Thyroid gland (tissue), 4 donors: ENCODE measurements at places on chromosomes 13 and 19.

GRCh38 chr19:47637550-47637949 lies 28.6 kb downstream of the BICRA start:
- H3K27me3 ChIP-seq = no peaks in the 10 kb centered on the region
- H3K27ac ChIP-seq = no peak overlapping the region
- no peak overlapping the region for H3K4me3 ChIP-seq
- no peaks in the 10 kb centered on the region for H3K4me1 ChIP-seq
- H3K36me3 ChIP-seq = no peaks in the 10 kb centered on the region
- no peak for DNase-seq

DNA sequence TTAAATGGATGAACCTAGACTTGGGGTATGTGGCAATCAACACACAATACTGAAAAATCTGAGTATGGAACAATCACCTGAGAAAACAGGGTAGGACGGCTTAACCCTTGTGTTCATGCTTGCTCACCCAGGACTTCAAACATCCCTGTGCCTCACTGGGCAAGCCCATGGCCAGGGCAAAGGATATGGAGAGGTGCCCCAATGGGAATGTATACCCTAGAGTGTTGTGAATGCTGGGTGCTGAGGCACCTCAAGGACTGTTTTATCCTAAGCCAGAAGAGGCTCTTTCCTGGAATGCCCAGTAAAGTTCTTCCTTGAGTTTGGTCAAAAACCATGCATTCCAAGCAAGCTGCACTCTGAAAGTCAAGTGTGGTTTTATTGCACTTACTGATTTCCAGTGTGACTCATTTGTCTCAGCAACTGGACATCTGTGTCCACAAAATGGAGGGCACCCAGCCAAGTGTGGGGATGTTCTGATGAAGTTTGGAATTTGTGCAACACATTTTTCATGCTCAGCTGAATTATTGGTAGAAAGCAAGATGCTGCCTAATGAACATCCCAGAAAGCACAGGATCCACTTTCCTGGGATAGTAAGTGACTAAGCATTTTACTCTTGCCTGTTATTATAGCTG lies 531.3 kb downstream of the RFC3 start:
- no peaks in the 10 kb centered on the region for H3K27me3 ChIP-seq
- H3K36me3 ChIP-seq = no peaks in the 10 kb centered on the region
- DNase-seq = peak; percentile 77
- H3K27ac ChIP-seq = no peak overlapping the region
- H3K4me3 ChIP-seq = no peak overlapping the region

GRCh38 chr19:9847087-9847671 lies 12.1 kb downstream of the PIN1 start:
- no peak overlapping the region for H3K4me3 ChIP-seq
- DNase-seq = no peak
- H3K27ac ChIP-seq = no peak overlapping the region
- no peaks in the 10 kb centered on the region for H3K4me1 ChIP-seq

GRCh38 chr19:17765069-17765618 lies 13.9 kb downstream of the FCHO1 start:
- no peak overlapping the region for H3K27ac ChIP-seq
- no peak overlapping the region for H3K4me3 ChIP-seq
- DNase-seq = no peak
- H3K4me1 ChIP-seq = peaks cover 3% of the 10 kb centered on the region
- H3K27me3 ChIP-seq = no peaks in the 10 kb centered on the region

DNA sequence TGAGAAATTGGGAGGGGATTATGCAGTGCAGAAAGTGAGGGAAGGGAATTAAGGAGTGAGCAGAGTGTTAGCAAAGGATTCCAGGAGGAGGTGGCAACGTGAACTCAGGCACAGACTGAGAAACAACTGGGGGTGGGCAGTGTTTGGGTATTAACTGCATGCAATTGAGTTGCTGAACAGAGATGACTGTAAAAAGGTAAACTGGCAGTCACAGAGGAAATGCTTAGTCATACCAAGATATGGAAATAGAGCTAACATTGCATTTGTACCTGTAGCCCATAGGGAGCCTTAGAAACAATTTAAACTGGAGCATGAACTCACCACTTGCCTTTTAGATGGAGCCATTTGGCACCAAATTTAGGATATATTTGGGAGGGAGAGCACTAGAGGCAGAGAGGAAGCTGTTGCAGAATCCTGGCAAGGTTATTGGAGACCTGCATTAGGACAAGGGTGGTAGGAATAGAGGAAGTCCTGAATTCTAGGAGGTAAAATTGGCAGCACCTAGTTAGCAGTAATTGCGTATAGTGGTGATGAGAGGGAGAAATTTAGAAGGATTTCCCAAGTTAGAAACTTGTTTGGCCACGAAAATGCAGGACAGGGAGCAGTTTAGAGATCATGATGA lies 100.6 kb upstream of the FRY start:
- H3K36me3 ChIP-seq = no peaks in the 10 kb centered on the region
- peaks cover 7% of the 10 kb centered on the region for H3K4me1 ChIP-seq
- H3K4me3 ChIP-seq = no peak overlapping the region
- no peak for DNase-seq
- H3K27me3 ChIP-seq = no peaks in the 10 kb centered on the region

- DNase-seq = no peak
- no peak overlapping the region for H3K4me3 ChIP-seq
- no peaks in the 10 kb centered on the region for H3K36me3 ChIP-seq
- H3K27me3 ChIP-seq = no peaks in the 10 kb centered on the region
Measured at GRCh38 chr13:43088093-43088511, 64.7 kb downstream of the DNAJC15 start.

- no peaks in the 10 kb centered on the region for H3K4me1 ChIP-seq
- DNase-seq = no peak
- no peak overlapping the region for H3K4me3 ChIP-seq
- no peaks in the 10 kb centered on the region for H3K36me3 ChIP-seq
- H3K27ac ChIP-seq = no peak overlapping the region
- no peaks in the 10 kb centered on the region for H3K27me3 ChIP-seq
Measured at GRCh38 chr13:93309886-93310523, 83.4 kb downstream of the GPC6 start.

DNA sequence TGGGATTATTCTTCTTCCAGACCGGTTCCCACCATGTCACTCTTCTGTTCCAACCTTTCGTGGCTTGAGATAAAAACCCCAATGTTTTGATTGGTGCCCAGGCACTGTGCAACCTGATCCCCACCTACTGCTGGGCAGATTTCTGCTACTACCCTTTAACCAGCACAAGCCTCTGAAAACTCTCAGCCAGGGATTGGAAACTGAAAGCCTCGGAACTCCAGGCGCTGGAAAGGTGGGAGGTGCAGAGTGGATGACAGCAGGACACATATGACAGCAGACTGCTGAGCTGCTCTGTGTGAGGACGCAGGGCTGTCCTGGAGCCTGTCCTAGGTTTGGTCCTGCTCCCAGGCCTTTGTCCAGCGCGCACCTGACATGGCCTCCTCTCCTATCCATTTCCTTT lies 68.5 kb upstream of the GTF3A start:
- DNase-seq = no peak
- H3K27ac ChIP-seq = no peak overlapping the region
- H3K4me3 ChIP-seq = no peak overlapping the region

GRCh38 chr13:40479196-40479845 lies 187.1 kb downstream of the FOXO1 start:
- H3K36me3 ChIP-seq = no peaks in the 10 kb centered on the region
- no peaks in the 10 kb centered on the region for H3K27me3 ChIP-seq
- H3K4me1 ChIP-seq = peaks cover 67% of the 10 kb centered on the region
- peak overlapping the region; percentile 83 for H3K27ac ChIP-seq

DNA sequence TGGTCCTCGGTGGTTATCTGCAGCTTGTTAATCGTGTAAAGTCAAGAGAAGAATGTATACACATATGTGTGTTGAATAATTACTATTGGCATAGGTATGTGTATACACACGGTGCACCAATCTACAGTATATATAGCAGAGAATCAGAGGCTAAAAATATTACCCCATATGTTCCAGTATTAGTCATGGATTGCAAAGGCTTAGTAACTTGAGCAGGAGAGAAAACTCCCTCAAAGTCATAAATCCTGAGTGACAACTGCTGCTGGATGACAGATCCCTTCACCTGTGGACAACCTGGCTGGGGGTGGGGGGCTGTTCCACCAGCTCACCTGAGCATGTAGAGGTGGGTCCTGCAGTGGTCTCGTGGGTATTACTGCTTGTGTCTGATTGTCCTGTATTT lies 185.0 kb downstream of the ZNF536 start:
- DNase-seq = no peak
- no peak overlapping the region for H3K4me3 ChIP-seq
- H3K27ac ChIP-seq = no peak overlapping the region

DNA sequence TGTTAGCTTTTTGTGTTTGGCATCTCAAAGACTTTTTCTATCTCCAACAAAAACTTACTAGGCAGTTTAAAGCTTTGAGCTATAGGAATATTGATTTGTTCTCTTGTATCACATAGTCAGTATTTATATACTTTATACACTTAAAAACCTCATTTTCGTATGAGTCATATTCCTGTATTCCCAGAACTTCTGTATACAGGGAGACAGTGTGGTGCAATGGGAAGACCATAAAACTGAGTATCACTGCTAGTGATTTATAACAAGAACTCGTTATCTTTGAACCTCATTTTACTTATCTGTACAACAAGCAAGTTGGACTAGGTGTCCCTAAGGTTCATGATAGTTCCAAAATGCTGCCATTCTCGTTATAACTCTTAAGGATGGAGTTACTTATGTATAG lies 6.3 kb downstream of the GPR180 start:
- H3K36me3 ChIP-seq = peaks cover 19% of the 10 kb centered on the region
- H3K4me3 ChIP-seq = no peak overlapping the region
- no peaks in the 10 kb centered on the region for H3K27me3 ChIP-seq
- no peak for DNase-seq

DNA sequence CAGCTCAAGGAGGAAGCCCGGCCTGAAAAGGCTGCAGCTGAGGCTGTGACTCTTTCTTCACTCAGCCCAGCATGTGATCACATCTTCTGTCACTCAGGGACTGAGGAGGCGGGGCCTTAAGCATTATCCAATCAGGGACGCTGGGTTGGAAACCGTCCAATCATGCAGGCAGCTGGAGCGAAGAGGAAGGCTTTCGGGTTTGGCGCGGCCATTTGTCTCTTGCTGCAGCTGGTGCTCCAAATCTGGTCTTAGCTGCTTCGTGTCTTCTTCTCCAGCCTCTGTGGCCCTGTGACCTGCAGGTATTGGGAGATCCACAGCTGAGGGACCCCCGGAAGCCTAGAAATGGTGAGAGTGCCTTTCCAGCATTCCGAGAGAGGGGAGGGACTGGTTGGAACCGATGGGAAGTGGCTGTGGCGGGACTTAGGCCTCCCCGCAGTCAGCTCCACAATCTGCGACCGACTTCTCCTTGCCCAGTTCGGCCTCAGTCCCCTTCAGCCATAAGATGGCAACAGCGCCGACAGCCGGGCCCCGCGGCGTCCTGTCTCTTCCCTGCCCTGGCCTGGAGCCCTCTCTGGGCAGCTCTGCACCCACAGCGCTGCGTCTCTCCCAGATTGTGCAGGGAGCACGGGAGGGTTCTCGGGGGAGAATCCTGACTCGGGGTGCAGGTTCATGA lies at the start of gene ZNF90:
Gene ZNF90, plus strand, starts transcription at position 210 of the 673 bp plus-strand sequence. Its CDS starts 133 bp downstream, at position 343.
- peak within 1 kb of the TSS; percentile 67 for H3K4me3 ChIP-seq
- no peaks in the 10 kb centered on the region for H3K36me3 ChIP-seq
- DNase-seq = peak; percentile 97
- H3K27me3 ChIP-seq = no peaks in the 10 kb centered on the region
- H3K4me1 ChIP-seq = peaks cover 25% of the 10 kb centered on the region

DNA sequence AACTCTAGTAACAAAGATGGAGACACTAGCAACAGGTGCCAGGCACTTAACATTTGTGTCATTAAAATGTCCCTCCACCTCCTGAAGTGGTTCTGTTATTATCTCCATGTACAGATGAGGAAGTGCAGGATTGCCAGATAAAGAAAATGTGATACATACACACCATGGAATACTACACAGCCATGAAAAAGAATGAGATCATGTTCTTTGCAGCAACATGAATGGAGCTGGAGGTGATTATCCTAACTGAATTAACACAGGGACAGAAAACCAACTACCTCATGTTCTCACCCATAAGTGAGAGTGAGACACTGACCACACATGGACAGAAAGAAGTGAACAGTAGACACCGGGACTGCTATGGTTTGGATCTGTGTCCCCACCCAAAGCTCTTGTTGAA lies 60.5 kb downstream of the ZNF557 start:
- H3K4me1 ChIP-seq = peaks cover 11% of the 10 kb centered on the region
- no peaks in the 10 kb centered on the region for H3K27me3 ChIP-seq
- H3K36me3 ChIP-seq = peaks cover 57% of the 10 kb centered on the region
- H3K4me3 ChIP-seq = no peak overlapping the region

DNA sequence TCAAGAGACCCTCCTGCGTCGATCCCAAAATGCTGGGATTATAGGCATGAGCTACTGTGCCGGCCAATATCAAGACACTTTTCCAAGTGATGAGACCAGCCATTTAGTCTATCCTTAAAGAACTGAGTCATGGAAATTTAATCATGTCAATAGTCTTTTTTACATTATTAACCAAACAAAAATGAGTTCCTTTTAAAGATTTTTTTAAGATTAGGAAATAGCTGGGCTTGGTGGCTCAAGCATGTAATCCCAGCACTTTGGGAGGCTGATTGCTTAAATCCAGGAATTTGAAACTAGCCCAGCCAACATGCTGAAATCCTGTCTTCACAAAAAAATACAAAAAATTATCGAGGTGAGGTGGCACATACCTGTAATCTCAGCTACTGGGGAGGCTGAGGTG lies 16.7 kb upstream of the ZNF564 start:
- H3K36me3 ChIP-seq = no peaks in the 10 kb centered on the region
- no peaks in the 10 kb centered on the region for H3K27me3 ChIP-seq
- no peak overlapping the region for H3K27ac ChIP-seq
- no peak for DNase-seq
- no peak overlapping the region for H3K4me3 ChIP-seq

GRCh38 chr13:43963726-43964125 lies 84.0 kb downstream of the LACC1 start:
- DNase-seq = no peak
- H3K4me1 ChIP-seq = no peaks in the 10 kb centered on the region
- H3K36me3 ChIP-seq = no peaks in the 10 kb centered on the region
- H3K4me3 ChIP-seq = no peak overlapping the region

DNA sequence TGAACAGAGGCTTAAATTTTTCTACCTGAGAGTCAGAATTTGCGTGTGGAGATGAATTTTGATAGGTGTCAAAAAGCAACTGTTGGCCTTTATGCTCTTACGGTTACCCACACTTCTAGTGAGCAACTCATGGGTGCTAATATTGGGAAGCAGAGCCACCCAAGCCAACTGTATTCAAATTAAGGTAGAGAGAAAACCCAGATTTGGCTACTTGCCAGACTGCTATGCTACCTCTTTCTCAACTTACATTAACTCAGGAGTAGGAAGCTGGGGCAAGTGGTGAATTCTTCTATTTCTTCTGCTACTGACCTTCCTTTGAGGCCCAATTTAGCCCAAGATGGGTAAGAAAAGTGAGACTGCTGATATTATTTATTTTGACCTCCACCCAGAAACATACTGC lies 83.9 kb downstream of the OLFM4 start:
- peaks cover 3% of the 10 kb centered on the region for H3K4me1 ChIP-seq
- H3K36me3 ChIP-seq = no peaks in the 10 kb centered on the region
- peak overlapping the region; percentile 6 for H3K27ac ChIP-seq
- DNase-seq = no peak

DNA sequence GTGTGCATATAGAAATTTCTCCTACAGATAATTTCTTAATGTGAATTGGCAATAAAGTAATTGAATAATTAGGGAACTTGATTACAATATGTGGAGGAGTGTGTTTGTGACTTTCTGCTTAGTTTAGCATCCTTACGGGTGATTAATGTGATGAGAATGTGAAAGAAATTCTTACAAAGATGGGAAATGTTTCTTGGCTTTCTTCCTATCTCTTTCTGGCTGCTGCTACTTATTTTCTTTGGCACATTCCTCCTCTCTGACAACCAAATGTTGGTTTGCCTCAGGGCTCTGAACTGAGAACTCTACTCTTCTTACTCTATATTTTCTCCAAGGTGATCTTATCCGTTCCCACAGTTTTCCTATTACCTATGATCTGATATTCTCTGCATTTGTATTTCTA lies 300.1 kb downstream of the TBC1D4 start:
- no peak overlapping the region for H3K27ac ChIP-seq
- H3K4me3 ChIP-seq = no peak overlapping the region
- peaks cover 2% of the 10 kb centered on the region for H3K4me1 ChIP-seq
- no peaks in the 10 kb centered on the region for H3K36me3 ChIP-seq
